ENCODE measurements at places on chromosomes 5 and 9.
A peak's percentile ranks its signal among the peaks of the same experiment; 100 is the strongest.

GRCh38 chr9:88826181-88826580 lies 165.1 kb upstream of the S1PR3 start:
- DNase-seq, result no peak

- no peak for DNase-seq
These were observed 151.7 kb upstream of the PTPRD start for GRCh38 chr9:10764481-10764880.

- DNase-seq, result no peak
These were observed 32.5 kb downstream of the ANXA1 start for GRCh38 chr9:73183917-73184861.

- DNase-seq, result no peak
These were observed 26.3 kb downstream of the ADAM19 start for GRCh38 chr5:157549283-157549629.

GRCh38 chr5:110324876-110325275 lies 401.6 kb downstream of the TMEM232 start:
- no peak for DNase-seq

- peak; percentile 37 for DNase-seq
These were observed 832 bp downstream of the LMBRD2 start for GRCh38 chr5:36150676-36151433.

GRCh38 chr5:64923151-64923685 lies 154.5 kb downstream of the CWC27 start:
- DNase-seq, result no peak

DNA sequence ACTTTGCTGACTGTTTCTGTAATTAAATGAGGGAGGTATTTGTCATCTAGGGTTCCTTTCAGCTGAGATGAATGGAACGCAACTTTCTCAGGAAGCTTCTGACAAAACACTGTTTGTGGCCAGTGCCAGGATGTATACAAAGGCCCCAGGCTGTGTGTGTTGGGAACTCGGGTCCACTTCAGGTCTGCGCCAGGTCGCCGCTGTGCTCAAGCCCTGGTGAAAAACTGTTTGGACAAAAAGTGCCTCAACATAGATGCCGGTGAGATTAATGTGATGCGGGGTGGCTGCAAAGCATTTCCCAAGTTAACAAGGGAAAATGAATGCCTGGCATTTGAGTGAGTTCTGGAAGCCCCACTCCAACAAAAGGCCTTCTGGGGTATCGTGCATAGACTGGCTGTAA lies 156.4 kb downstream of the GABBR2 start:
- no peak for DNase-seq
